NCI-H1436 (cell line): ENCODE measurements at places on chromosomes 12 and 14.

DNA sequence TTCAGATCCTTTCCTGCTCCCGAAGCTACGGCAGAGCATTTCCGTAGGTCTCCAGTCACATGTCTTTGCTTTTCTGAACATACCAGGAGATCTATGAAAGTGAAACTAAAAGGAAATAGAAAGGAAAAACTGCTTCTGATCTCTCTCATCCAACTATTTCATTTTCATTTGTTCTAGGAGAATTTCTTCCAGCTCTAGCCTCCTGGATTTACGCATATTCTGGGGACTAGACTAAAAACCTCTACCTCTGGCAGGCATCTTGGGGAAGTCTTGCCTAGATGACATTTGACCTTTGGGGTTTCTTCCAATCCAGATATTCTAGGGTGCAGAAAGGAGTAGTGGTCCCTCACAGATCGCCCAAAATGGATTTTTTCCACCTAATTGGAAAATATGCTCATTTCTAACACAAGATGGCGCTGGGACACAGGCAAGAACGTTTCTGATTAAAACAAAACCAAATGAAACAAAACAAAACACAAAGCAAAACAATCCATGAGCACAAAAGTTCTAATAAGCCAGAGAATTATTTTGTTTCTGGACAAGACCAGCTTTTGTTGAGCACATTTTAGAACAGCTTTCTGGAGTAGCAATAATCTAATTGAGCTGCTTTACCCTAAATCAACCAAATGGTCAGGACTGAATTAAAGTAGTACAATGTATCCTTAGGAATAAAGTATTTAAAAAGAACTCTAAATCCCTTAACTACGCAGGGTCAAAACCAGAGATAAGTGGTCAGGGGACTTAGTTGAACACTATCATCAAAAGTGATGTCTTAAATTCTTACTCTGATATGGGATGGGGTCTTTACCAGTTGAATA, 12.3 kb upstream of the PARP11 start:
- DNase-seq = no peak

DNA sequence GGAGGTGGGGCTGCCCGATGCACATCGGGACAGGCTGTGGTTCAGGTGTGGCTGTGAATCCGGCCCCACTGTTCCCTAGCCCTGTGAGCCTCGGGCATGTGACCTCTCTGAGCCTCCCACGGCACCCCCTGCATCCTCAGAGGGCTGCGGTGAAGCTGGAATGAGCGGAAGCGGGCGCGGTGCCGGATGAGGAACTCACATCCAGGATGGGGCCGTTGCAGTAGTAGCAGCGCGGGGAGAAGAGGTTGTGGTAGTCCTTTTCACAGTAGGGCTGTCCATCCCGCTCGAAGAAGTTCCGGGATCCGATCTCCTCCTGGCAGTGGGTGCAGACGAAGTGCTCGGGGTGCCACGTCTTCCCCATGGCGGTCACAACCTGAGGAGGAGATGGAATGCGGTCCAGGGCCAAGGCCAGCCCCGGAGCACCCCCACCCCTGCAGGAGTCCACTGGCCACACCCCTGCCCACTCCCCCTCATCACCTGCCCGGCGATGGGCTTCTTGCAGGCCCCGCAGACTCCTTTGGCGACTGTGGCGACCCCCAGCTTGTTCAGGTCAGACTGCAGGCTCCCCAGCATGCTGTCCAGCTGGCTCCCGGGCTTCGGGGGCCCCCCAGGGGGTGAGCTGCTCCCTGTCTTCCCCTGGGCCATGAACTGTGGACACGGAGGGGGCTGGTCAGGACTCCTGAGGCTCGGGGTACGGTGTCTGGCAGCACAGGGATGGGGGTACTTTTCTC, 13.9 kb upstream of the RPLP0 start:
- no peak for DNase-seq

GRCh38 chr12:94571556-94571955, 78.8 kb downstream of the TMCC3 start:
- no peak for DNase-seq

GRCh38 chr12:73124480-73124879, 852.3 kb downstream of the TRHDE start:
- no peak for DNase-seq

DNA sequence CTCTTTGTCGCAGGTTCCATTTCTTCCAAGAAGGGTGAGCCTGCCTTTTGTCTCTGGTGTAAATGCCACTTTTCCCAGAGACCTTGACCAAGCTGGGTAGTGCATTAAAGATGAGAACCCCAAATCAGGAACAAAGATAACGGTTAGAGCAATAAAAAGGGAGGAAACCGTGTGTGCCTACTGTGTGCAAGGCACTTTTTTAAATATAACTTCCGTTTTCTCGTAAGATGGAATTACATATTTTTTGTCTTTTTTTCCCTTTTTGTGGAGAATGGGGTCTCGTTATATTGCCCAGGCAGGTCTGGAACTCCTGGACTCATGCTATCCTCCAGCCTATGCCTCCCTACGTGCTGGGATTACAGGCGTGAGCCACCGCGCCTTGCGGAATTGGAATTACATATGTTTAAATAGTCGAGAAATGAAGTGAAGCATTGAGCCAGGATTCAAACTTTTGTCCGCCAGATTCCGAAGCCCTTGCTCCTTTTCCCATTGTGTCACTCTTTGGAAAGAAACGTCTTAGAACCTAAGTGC, 506 bp upstream of the NABP2 start:
- DNase-seq = no peak

DNA sequence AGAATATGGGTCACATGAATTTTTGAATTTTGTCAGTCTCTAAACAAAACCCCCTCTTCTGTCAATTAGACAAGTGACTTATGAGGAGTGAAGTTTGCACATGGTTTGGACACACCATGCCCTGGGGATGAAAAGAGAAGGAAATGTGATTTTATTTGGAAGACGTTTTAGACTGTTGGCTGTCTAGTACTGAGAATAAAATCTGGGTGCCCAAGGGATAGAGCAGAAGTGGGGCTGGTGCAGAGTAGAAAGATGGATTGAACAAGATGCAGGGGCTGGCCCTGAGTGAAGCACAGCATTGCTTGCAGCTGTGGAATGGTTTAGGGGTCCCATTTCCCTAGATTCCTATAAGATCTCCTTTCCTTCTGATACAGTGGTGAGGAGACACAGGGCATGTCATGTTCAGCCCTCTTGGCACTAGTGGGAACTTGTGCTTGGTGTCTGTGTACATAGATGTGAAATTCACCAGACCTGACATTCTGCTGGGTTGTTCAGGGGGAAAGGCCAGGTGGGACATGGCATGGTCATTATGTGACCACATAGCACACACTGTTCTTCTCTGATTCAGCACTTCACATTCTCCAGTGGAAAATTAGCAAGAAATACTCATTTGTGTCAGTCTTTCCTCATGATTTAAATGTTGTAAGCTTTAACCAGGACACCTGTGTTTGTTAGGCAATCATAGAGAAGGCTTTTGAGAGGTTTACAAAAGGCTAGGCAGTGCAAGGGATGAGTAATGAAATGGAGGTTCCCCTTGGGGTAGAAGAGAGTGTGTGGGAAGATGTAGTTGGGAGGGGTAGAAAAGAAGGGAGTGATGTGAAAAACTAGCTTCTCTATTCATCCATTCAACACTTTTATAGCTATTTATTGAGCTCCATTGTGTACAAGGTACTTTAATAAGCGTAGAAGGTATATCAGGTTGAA, 202.3 kb upstream of the IGF1 start:
- DNase-seq = no peak

- no peak for DNase-seq
Measured at GRCh38 chr14:100864206-100864605, 38.3 kb downstream of the MEG3 start.

DNA sequence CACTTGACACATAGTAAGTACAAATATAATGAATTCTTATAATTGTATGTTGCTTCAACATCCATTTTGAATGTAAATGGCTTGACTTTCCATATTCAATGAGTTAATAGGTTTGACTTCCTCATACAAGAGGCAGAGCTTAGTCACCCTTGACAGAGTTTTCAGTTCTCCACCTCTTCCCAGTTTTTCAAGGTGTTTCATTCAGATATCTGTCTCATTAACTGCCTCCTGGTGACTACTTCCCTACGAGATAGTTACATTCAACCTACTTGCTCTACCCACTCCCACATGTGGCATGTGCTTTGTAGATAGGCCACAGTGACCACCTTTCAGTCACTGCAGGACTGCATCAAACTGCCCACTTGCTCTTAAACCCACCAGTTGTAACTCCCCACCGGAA, 60.0 kb downstream of the MYF5 start:
- DNase-seq = no peak

DNA sequence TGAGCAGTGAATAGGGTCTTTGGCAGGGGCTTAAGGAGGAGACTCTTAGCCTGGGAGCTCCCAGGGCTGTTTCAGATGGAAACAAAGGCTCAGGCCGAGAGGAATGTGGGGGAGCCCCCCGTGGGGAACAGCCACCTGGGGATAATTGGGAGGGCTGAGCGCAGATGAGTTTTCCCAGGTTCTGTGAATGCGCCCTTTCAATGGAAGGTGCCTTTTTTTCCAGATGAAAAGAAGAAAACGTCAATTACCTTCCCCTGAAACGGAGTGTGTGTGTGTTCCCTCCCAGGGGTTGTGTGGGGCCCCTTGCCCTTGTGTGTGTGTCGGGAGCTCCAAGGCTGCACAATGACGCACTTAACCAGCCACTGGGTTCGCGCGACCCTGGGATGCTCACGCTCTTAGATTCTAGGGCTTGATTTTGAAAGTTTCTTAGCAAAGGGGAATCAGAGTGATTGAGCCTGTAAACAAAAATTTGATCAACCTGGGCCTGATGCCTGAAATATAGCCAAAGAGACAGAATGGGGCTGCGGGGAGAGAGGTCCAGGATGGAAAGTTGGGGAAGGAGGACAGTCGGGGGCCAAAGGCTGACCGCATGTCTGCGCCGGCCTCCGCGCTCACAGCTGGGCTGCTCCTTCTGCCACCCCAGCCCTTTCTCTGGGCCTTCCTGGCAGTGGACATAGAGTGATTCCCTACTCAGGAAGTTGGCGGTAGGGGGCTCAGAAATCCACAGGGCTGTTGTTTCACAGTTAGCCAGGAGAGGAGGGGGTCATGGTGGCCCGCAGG, 14.6 kb downstream of the MEG3 start:
- DNase-seq = no peak

- no peak for DNase-seq
Measured at GRCh38 chr14:36618641-36619040, 36.2 kb upstream of the NKX2-8 start.

DNA sequence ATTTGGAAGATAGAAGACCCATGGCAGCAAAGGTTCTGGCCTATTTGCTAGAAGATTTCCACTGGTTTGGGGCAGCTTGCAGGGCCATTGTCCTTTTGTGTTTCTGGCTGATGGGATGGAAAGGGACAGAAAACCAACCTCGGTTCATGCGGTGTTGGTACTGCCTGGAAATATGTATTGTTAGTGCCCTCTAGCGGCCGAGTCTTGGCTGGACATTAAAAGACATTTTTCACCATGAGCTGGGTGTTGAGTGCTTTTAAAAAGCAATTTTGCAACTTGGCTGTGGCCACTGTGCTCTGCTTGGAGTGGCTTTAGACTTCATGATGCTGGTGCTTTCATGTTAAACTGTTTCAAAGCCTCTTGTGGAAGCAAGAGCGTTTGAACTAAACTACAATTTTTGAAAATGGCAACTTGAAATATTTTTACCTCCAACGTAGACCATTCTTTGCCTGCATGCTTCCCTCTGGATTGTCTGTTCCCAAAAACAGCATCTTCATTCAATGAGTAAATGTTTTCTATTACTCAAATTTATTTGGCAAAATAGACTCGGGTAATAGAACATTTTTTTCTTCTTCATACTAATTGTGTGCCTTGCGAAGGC, 102.7 kb upstream of the TBX5 start:
- DNase-seq = peak; percentile 43

- no peak for DNase-seq
Measured at GRCh38 chr12:91203610-91204009, 21.0 kb upstream of the DCN start.
